ENCODE measurements at places on chromosomes 7 and 10. TPM values are rescaled to one million over a fixed set of nuclear protein-coding genes. Genes with fewer than 3 reads are reported as not detected.

- no peaks in the 10 kb centered on the region for H3K27me3 ChIP-seq
- no peak overlapping the region for H3K4me3 ChIP-seq
- H3K4me1 ChIP-seq, result no peaks in the 10 kb centered on the region
- no peaks in the 10 kb centered on the region for H3K36me3 ChIP-seq
- no peak overlapping the region for H3K27ac ChIP-seq
Observed at GRCh38 chr10:98848361-98848760, 387.3 kb downstream of the HPSE2 start.

DNA sequence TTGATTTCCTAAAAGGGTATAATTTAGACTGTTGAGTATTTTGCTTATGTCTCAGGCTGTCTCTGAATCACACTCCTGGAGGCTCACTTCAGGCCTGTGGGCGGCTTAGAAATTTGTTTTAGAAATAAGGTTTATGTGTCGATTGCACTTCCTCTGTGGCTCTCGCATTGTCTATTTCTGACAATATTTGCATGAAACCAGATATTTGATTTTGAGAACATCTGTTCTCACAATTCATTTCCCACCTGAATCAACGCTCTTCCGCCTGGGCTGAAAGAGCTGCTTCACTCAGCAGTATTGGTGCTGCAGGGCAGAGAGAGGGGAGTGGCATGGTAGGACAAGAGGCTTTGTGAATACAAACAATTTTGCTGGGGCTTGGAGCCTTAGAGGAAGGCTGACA is 262.0 kb downstream of the ADRA2A start:
- no peak for DNase-seq
- no peaks in the 10 kb centered on the region for H3K36me3 ChIP-seq
- no peaks in the 10 kb centered on the region for H3K4me1 ChIP-seq
- no peak overlapping the region for H3K27ac ChIP-seq
- no peaks in the 10 kb centered on the region for H3K27me3 ChIP-seq

DNA sequence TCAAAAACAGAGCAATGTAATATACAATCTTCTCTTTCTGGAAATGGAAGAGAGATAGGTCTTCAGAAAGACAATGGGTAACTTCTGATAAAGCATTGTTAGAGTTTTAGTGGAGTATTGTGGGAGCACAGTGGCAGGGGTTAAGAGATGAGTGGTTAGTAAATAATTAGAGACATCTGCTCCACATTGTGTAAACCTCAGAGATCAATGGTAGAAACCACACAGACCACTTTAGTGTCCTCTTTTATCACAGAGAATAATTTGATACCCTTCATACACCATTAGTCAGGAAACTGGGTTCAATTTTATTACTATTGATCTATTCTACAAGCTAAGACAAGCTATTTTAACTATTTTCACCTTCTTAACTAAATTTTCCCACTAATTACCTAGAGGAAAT is 35.9 kb upstream of the MAGI2 start:
- no peak for DNase-seq
- H3K36me3 ChIP-seq, result no peaks in the 10 kb centered on the region
- no peaks in the 10 kb centered on the region for H3K4me1 ChIP-seq
- no peak overlapping the region for H3K4me3 ChIP-seq

DNA sequence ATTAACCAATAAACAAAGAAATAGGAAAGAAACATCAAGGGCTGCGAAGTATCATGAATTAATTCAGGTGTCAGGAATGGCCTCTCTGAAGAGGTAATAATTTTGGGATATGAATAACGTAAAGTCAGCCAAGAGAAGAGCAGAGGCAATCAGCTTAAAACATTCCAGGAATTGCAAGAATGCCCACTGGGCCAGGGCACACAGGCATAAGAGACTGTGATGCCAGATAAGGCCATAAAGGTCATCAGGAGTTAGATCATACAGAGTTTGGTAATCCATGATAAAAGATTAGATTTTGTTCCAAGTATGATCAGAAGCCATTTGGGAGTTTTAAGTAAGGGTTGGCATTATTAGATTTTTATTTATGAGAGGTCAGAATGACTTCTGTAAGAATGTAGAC is 53.2 kb upstream of the ABCB4 start:
- DNase-seq, result no peak
- H3K36me3 ChIP-seq, result peaks cover 6% of the 10 kb centered on the region
- H3K27ac ChIP-seq, result no peak overlapping the region
- H3K27me3 ChIP-seq, result no peaks in the 10 kb centered on the region
- H3K4me1 ChIP-seq, result peaks cover 2% of the 10 kb centered on the region
- H3K4me3 ChIP-seq, result no peak overlapping the region

- no peaks in the 10 kb centered on the region for H3K27me3 ChIP-seq
- H3K36me3 ChIP-seq, result no peaks in the 10 kb centered on the region
- no peak overlapping the region for H3K27ac ChIP-seq
- no peaks in the 10 kb centered on the region for H3K4me1 ChIP-seq
Observed at GRCh38 chr10:81820418-81820817, 54.6 kb upstream of the NRG3 start.

DNA sequence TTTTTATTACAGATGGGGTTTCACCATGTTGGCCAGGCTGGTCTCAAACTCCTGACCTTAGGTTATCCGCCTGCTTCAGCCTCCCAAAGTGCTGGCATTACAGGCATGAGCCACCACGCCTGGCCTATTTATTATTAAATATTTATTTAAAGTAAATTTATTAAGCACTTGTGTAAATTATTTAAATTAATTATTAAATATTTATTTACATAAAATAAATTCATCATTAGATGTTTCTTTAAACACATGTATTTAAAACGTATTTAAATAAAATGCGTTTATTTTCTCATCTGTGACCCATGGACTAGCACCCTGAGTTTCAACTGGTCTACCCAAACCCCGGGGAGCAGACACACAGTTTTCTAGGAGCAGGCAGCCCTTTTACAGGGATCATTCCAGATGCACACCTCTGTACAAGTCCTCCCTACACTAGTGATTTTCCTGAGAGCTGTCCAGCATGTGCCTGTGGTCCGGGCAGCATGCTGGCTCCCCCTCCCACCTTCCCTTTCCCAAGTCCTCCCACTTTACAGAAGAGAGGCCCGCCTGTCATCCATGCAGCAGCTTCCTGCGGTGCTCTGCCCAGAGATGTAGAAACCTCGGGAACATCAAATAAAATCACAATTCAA is 89.2 kb upstream of the ATP6V0A4 start:
- peaks cover 22% of the 10 kb centered on the region for H3K4me1 ChIP-seq
- no peak for DNase-seq
- no peak overlapping the region for H3K4me3 ChIP-seq
- H3K27ac ChIP-seq, result peak overlapping the region; percentile 33
- no peaks in the 10 kb centered on the region for H3K36me3 ChIP-seq
- no peaks in the 10 kb centered on the region for H3K27me3 ChIP-seq

DNA sequence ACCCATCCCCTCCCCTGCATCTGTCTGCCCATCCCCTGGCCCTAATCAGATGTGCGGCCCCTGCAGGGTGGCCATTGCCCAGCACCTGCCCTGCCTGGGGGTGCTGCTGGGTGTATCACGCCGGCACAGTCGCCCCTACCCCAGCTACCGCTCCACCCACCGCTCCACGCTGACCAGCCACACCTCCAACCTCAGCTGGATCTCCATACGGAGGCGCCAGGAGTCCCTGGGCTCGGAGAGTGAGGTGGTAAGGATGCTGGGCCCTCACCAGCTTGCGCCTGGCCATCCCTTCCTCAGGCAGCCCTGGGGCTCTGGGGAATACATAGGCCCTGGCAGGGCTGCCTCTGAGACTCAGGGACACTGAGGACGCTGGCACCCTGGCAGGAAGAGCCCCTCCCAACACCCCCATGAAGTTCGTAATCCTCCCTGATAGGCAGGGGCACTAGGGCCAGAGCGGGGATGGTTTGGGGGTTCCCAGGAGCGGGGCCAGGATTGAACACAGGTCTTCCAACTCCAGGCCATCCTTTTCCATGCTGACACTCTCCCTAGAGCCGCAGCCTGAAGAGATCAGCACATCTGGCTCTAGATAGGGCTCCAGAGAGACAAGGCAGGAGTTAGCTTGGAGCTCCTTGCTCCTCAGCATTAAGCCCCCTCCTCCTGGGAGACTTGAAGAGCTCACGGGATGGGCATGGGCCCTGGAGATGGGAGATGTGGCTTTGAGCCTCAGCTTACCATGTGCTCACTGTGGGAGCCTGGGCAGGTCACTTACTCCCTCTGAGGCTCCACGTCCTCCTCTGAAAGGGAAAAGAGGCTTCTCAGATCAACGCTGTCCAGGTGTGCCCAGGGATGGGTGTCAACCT is 5.9 kb upstream of the LDB3 start:
- DNase-seq, result no peak
- H3K27ac ChIP-seq, result no peak overlapping the region
- H3K27me3 ChIP-seq, result no peaks in the 10 kb centered on the region
- H3K4me3 ChIP-seq, result no peak overlapping the region
- H3K36me3 ChIP-seq, result no peaks in the 10 kb centered on the region

DNA sequence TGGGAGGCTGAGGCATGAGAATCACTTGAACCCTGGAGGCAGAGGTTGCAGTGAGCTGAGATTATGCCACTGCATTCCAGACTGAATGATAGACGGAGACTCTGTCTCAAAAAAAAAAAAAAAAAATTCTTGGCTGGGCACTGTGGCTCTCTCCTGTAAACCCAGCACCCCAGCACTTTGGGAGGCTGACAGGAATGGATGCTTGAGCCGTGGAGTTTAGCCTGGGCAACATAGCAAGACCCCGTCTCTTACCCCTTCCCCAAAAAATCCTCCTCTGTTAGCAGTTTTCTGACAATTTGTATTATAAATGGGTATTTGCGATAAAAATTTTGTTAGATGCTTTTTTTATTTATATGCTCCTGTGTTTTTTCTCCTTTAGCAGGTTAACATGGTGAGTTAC is 11.0 kb downstream of the SAMD8 start:
- no peak overlapping the region for H3K4me3 ChIP-seq
- peaks cover 9% of the 10 kb centered on the region for H3K36me3 ChIP-seq
- H3K4me1 ChIP-seq, result peaks cover 26% of the 10 kb centered on the region
- no peaks in the 10 kb centered on the region for H3K27me3 ChIP-seq
- DNase-seq, result no peak

DNA sequence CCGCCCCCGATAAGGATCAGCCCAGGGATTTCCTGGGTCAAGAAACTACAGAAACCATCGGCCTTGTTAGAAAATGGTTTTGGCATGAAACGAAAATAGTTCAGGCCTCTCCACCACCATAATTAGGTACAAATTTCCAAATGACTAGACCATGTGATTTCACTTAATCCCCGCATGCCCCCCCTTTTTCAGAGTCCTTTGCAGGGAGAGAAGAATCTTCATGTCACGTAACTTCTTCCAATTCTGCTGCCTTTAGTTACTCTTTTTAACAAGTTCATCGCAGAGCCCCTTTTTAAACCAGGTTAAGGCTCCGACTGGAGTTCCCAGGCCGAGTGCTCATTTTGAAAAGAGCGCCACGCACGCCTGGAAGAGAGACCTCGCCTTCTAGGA is 3.4 kb downstream of the PDGFA start:
- peaks cover 17% of the 10 kb centered on the region for H3K4me1 ChIP-seq
- H3K27me3 ChIP-seq, result peaks cover 35% of the 10 kb centered on the region
- no peak overlapping the region for H3K4me3 ChIP-seq

DNA sequence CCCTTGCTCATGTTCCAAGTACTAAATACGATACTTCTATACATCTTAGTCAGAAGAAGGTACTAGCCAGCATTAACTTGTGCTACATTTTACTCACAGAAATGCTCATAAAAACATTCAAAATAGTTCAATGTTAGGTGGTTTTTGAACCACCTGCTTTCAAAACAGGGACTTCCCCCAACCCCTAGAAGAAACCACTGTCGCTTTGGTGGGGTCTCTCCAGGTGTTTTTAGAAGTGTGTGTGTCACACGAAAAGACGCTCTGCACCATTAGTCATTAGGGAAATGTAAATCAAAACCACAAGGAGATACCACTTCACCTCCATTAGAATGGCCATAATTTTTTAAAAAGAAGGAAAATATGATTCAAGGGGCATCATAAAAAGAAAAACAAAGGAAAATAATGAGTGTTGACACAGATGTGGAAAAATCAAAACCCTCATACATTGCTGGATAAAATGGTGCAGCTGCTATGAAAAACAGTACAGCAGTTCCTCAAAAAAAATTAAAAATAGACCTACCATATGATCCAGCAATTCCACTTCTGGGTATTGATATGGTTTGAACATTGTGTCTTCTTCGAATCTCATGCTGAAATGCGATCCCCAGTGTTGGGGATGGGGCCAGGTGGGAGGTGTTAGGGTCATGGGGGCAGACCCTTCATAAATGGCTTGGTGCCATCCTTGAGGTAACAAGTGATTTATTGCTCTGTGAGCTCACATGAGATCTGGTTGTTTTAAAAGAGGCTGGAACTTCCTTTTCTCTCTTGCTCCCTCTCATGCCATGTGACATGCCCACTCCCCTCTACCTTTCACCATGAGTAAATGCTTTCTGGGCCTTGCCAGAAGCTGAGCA is 74.2 kb downstream of the MALSU1 start:
- no peak overlapping the region for H3K27ac ChIP-seq
- H3K4me3 ChIP-seq, result no peak overlapping the region
- DNase-seq, result peak; percentile 52
- peaks cover 37% of the 10 kb centered on the region for H3K27me3 ChIP-seq
- H3K36me3 ChIP-seq, result peaks cover 2% of the 10 kb centered on the region
- H3K4me1 ChIP-seq, result peaks cover 19% of the 10 kb centered on the region

DNA sequence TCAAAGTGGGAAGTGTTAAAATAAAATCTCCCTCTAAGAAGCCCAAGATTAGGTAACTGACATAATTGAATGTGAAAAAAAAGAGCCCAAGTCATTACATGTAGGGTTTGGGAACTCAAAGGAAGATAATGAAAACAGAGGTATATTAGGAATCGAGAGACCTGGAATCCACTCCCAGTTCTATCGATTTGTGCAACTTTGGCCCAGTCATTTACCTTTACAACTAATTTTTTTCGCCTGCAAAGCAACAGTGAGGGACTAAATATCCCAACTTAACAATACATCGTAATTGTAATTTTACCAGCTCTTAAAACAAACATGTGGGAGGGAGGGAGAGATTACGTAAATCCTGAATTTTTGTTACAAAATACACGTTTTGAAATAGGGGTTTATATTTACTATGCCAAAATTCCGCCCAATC is 1.4 kb downstream of the MINDY3 start:
- peaks cover 6% of the 10 kb centered on the region for H3K27me3 ChIP-seq
- no peak for DNase-seq
- H3K36me3 ChIP-seq, result peaks cover 24% of the 10 kb centered on the region
- H3K27ac ChIP-seq, result peak overlapping the region; percentile 46
- peaks cover 31% of the 10 kb centered on the region for H3K4me1 ChIP-seq
- peak overlapping the region; percentile 100 for H3K4me3 ChIP-seq

DNA sequence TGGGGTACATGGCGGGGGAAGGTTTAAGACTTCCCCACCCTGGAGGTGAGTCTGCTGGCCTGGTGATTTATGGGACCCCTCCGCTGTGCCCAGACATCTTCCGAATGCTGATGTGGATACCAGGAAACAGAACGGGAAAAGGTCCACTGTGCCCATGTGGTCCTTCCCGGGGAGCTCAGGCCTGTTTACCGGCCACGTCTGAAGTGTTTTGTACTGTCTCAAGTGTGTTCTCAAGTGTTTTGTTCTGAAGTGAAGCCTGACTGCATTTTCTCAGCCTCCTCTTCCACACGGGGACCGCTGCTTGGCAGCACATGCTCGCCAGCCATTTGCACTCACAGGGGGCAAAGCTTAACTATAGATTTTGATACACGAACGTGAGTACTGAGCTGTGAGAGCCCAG is 127.2 kb downstream of the TEX36 start:
- peaks cover 10% of the 10 kb centered on the region for H3K27me3 ChIP-seq
- no peaks in the 10 kb centered on the region for H3K36me3 ChIP-seq
- H3K27ac ChIP-seq, result no peak overlapping the region

Gene C10orf62
- total RNA-seq, result not detected

Gene GARIN1A
- 1.0 TPM for total RNA-seq

Gene SLC26A5
- total RNA-seq, result not detected

Gene SSMEM1
- total RNA-seq, result not detected

Gene COL28A1
- total RNA-seq, result not detected

Gene CYP3A5
- total RNA-seq, result not detected

Gene PROSER2
- 0.23 TPM for total RNA-seq

Gene SHH
- not detected for total RNA-seq

Gene GPR26
- not detected for total RNA-seq

Gene TCAF2
- total RNA-seq, result 20.8 TPM

All from activated CD8-positive, alpha-beta memory T cell treated with anti-CD3 and anti-CD28 coated beads, Interleukin-2, amount 10 ng/mL, durations not matched to agents 7 days and 5 days (primary cell).